Kidney tubule cell (primary cell): ENCODE measurements at places on chromosomes 7 and 10.
A peak's percentile ranks its signal among the peaks of the same experiment; 100 is the strongest.

GRCh38 chr7:81187753-81188152 is 268.9 kb upstream of the SEMA3C start:
- no peak for DNase-seq

- no peak for DNase-seq
Observed at GRCh38 chr10:71072823-71073210, 139.6 kb upstream of the UNC5B start.

DNA sequence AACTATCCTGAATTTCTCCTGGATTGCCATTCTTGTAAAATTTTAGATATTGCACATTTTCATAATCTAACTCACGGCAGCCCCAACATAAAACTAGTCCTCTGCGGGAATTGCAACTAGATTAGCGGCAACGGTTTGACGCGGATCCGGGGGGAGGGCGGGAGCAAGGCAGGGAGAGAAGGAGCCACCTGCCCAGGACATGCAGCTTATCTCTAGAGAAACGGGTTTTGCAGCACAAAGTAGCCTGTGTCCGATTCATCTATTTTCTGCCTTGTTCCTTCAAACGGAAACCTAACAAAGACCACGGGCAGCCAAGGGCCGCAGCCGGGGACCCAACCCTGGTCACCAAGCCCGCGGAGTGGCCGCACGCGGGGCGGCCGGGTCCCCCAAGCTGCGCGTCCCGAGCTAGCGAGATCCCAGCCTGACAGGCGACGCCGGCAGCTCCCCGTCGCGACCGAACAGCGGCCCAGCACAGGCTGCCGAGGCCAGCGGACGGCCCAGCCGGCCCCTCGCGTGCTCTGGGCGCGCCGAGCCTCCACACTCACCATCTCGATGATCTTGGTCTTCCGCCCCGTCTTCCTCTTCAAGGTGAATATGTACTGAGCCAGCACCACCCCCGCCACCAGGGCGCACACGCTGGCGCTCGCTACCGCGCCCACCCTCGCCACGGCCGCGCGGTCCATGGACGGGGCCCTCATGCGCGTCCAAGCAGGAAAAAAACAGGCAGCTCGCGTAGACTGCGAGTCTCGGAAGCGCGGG is at the start of gene NT5C3A:
NT5C3A (minus strand) TSS at position 754 of the 759 bp plus-strand sequence; CDS start at position 683, 71 bp downstream.
- DNase-seq: peak; percentile 45

- peak; percentile 72 for DNase-seq
Observed at GRCh38 chr7:91242097-91242844, 22.0 kb upstream of the FZD1 start.

- peak; percentile 94 for DNase-seq
Observed at GRCh38 chr7:46139079-46139478, 218.0 kb upstream of the IGFBP3 start.

- no peak for DNase-seq
Observed at GRCh38 chr10:18880530-18880929, 168.1 kb upstream of the MALRD1 start.

- DNase-seq: peak; percentile 55
Observed at GRCh38 chr7:91353848-91354247, 89.6 kb downstream of the FZD1 start.

DNA sequence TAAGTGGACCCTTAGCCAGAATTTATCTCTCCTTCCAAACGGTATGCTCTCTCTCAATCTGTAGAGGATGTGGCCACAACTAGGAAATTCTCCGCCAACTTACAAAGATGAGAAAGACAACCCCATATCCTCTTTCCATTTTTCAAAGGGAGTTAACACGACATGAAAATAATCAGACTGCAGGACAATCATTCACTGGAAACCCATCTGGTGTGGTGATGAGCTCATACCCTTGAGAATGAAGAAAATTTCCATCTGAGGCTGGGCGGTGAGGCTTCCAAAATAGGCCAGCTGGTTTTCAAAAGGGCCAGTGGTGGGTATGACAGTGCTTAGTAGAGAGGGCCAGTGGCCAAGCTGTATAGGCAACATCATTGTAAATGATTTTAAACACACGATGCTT is 369.6 kb downstream of the FRMD4A start:
- DNase-seq: peak; percentile 89

GRCh38 chr7:3436746-3437145 is 135.7 kb downstream of the SDK1 start:
- no peak for DNase-seq
